ENCODE measurements at places on chromosomes 2 and 18. TPM values are rescaled to one million over a fixed set of nuclear protein-coding genes. Genes with fewer than 3 reads are reported as not detected.
A peak's percentile ranks its signal among the peaks of the same experiment; 100 is the strongest.

DNA sequence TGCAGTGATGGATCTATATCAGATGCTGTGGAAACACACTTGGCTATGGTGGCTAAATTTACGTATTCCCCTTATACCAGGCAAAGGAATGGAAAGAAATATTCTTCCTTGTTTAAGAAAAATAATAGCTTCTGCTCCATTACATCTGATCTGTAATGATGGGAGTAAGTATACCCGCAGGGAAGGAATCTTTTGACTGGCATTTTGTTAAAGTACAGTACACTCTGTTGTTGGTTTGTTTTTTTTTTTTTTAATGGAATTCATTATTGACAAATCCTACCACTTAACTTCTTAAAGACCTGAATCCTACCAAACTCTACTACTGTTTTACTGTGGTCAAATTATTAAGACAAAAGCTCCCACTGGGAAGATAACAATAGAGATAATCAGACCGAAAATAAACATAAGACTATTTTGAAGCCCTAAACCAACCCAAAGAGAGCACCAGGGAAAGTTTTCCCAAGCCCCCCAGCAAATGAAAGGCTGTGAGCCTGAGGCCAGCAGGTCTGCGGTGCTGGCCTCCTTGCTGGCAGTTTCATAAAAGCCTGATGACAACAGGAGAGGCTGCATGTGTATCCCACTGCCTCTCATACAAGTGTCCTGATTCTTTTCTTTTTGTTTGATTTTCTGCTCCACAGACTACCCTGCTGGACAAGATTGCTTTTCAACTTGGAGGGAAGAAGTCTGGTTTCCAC lies 101.0 kb downstream of the SLC25A12 start:
- peaks cover 51% of the 10 kb centered on the region for H3K36me3 ChIP-seq
- no peaks in the 10 kb centered on the region for H3K27me3 ChIP-seq
- H3K4me1 ChIP-seq = peaks cover 17% of the 10 kb centered on the region
- DNase-seq = no peak
- no peak overlapping the region for H3K4me3 ChIP-seq

DNA sequence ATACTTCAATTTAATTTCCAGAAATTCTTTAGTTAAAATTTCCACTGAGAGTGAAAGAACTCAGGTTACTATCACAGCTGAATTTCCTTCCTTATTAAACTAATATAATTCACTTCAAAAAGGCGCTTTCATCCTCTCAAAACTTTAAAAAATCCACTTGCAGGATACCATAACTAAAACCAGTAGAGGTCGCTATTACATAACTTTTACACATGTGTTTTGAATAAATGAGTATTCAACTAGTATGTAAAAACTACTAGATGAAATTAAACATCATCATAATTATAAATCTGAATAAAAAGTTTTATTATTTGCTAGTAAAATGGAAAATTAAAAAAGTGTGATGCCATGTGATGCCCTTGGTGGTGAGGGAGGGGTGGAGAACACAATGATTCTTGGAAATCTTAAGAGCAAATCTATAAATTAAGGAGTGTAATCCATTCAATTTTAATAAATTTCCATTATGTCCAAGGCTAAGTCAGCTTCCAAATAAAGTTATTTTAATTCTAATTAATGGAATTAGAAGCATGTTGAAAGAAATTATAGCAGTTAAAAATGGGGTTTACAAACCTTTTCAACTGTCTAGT lies 61.4 kb downstream of the SOS1 start:
- H3K4me1 ChIP-seq = peaks cover 7% of the 10 kb centered on the region
- peak; percentile 72 for DNase-seq
- no peaks in the 10 kb centered on the region for H3K27me3 ChIP-seq
- H3K4me3 ChIP-seq = no peak overlapping the region
- H3K27ac ChIP-seq = no peak overlapping the region

DNA sequence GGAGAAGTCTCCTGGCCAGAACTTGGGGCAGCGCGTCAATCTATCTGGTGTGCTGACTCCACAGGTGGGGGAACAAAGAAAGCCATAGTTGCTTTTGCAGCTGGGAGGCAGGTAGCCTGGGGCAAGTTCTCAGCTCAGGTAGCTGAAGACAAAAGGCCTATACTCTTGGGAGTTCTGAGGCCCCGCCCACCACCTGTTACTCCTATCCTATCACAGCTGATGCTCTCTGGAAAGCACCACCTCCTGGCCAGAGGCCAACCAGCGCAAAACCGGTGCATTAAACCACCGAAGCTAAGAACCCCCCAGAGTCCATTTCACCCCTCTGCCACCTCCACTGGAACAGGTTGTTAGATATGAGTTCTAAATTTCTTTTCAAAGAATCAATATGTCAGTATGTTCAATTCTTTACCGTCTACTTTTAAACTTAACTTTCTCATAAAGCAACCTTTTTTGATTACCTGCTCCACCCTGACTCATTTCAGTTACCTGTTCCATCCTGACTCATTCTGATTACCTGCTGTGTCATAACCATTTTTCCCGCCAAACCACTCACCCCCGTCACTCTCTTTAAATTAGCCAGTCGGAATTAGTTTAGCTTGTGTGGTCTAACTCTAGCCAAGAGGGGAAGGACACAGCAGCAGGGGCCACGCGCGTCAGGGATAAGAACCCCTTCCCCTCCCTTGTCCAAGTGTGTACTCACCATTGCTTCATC lies 43.4 kb downstream of the UPP2 start:
- no peaks in the 10 kb centered on the region for H3K36me3 ChIP-seq
- no peak for DNase-seq
- H3K27me3 ChIP-seq = no peaks in the 10 kb centered on the region
- H3K4me3 ChIP-seq = no peak overlapping the region
- H3K4me1 ChIP-seq = no peaks in the 10 kb centered on the region
- H3K27ac ChIP-seq = no peak overlapping the region

- H3K4me3 ChIP-seq = no peak overlapping the region
- H3K36me3 ChIP-seq = peaks cover 12% of the 10 kb centered on the region
- H3K4me1 ChIP-seq = peaks cover 15% of the 10 kb centered on the region
- no peaks in the 10 kb centered on the region for H3K27me3 ChIP-seq
- no peak overlapping the region for H3K27ac ChIP-seq
Measured at GRCh38 chr18:9731380-9731779, 23.3 kb downstream of the RAB31 start.

CCDC68 gene
- total RNA-seq = 90.5 TPM

UPP2 gene
- not detected for total RNA-seq
